ENCODE measurements at places on chromosomes 6 and 20.

- no peak for DNase-seq
Observed at GRCh38 chr6:41442800-41443501, 103.2 kb upstream of the FOXP4 start.

DNA sequence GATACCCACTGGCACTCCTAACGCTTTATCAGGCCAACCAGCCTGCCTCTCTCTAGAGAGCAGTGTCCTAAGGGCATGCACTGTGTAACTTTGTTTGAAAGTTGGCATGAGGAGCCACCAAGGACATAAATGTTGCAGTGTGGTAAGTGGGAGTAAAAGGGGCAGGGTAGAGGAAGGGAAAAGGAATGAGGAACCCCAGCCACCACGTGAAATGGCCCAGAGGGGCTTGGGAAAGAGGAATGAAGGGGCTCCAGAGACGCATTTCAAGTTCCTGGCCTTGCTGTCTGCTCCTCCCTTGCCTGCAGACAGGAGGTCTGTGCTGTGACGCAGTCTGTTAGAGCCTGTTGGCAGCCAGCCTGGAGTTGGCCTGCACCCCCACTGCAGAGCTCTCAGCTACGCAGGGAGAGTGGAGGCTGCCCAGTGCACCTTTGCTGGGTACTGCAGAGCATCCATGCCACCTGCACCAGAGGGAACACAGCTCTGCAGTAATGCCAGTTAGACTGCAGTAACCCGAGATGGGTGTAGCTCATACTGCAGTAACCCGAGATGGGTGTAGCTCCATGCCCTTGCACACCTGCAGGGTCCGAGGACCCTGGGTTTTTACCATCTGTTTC is 86.8 kb upstream of the SNAP25 start:
- DNase-seq, result no peak

GRCh38 chr20:62856931-62857619 is 4.5 kb downstream of the TCFL5 start:
- no peak for DNase-seq

DNA sequence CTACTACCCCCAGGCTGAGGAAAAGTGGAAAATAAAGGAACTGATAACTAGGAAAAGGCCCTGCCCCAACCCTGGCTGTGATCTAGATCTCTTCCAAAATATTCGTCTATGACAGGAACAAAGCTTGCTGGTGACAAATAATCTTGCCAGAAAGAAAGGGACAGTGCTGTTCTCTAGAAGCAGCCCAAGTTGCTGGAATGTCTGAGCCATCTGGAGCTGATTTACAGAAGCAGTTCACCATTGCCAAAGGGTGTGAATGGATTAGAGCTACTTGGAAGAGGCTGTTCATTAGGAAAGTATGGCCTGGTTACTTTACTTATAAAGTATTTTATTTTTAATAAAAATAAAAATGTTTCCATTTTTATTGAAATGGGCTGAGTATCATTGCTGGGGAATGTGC is 146.3 kb downstream of the EPM2A start:
- DNase-seq, result no peak

DNA sequence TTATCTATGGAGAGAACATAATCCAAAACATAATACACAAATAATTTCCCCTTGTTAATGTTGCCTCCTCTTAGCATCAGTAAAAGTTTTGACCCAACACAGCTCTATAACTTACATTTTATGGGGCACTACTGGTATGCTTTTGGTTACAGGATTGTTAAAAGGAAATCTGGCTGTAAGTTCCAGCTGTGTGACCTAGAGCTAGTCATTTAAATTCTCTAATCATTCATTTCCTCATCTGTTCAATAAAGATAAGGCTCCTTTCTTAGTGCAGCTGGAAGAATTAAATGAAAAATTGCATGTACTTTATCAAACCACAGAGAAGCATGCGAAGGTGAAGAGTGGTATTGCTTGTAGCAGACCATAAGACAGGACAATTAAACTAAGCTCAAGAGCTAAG is 4.6 kb downstream of the SLC17A2 start:
- no peak for DNase-seq

DNA sequence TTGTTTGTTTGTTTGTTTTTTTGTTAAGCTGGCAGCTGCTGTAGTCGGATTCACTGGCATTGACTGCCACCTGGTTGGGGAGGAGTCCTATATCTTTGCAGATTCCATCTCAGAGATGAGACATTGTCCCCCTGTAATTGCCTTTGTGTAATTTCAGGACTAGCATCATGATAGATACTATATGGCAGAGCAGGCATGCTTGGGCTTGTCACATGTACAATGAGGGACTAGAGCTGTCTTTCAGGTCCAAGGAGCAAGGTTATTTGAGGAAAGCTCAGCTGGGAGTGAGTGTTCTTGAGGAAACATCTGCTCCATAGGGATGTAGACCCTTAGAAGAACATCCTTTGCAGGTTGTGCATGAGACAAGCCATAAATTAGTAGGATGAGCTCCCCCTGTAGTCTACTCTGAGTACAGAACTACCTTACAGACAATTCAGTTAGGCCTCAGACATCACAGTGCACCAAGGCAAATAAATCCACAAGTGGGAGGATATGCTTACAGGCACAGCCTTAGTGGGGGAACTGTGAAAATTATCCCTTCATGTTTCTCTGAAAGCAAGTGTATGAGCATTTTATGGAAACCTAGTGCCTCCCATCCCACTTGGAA is 62.1 kb downstream of the BMP2 start:
- DNase-seq, result no peak

DNA sequence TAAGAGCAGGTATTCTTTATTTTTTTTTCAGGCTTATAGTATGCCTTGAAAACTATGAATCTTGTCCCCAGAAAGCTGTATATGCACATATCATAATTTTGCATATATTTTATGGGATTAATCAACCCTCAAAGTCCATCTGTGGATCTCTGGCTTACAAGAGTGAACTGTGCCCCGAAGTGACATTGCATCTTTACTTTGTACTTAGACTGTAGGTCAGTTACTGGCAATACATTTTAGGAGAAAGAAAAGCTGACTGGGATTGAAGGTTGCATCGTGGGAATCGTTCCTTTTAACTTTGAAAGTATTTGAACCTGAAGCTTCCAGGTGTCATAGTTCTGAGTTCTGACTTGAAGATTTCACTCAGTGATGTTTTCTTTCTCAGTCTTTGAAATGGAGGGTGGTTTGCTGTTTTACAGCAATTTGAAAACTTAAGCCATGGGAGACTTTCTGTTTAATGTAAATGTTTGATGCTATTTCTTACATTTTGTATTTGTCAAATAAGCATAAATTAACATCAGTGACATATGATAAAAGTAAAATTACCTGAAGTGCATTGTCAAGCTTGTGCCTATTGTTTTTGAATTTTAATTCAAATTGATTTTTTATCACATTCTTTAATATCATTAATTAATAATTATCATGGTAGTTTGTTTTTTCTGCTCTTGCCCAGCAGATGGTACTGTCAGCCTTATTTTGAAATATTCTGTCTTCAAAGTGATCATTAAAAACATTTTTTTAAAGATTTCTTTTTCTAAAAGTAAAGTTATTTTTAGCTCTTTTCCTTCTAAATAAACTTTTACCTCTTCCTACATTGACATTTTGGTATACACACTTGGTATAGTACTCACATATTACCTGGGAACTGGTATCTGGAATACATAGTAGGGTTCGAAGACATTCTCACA is 29.0 kb downstream of the L3MBTL3 start:
- DNase-seq, result no peak

DNA sequence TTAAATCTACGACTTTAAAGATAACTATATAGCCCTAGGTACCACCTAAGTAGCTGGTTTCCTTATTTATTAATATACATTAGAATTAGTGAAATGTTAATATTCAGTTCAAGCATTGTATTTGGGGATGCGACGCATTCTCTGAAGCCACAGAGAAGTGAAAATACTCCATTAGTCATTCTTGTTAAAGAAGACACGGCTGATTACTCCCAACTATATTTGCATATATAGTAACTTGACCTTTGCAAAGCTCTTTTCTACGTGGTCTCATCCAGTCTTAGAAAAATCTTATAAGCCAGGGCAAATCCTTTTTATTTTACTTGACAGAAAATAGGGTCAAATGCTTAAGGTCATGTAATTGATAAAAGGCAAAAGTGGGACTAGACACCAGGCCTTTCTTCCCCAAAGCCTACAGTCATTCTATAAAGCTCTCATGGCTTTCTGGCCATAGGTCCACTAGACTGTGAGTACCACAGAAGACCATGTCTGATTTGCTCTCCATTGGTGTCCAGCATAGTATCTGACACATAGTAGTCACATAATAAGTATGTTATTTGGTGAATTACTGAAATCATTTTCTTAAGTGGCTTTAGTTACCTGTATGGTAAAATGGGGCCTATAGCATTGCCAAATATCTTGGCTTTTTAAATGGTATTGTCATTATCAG is 11.3 kb downstream of the ZHX3 start:
- no peak for DNase-seq

GRCh38 chr6:154868143-154868594 is 126.9 kb upstream of the TIAM2 start:
- no peak for DNase-seq

DNA sequence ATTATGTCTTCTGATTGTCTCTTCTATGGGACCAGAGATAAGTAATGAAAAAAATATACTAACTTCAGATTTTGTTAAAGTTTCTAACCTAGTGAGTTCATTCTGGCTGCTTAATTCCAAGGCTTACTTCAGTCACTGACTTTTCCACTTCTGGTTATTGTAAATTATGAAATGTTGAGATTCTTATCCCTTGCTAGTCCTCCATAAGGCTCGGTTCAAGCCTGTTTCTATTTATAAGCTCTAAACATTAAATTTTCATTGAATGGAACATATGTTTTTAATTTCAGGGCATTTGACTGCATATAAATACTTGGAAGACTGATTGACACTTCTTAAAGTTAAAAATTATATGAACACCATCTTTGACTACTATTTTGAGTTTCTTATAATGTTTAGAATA is 23.6 kb upstream of the NKAIN2 start:
- DNase-seq, result no peak

- DNase-seq, result no peak
Observed at GRCh38 chr6:52566201-52566600, 10.7 kb downstream of the TRAM2 start.

DNA sequence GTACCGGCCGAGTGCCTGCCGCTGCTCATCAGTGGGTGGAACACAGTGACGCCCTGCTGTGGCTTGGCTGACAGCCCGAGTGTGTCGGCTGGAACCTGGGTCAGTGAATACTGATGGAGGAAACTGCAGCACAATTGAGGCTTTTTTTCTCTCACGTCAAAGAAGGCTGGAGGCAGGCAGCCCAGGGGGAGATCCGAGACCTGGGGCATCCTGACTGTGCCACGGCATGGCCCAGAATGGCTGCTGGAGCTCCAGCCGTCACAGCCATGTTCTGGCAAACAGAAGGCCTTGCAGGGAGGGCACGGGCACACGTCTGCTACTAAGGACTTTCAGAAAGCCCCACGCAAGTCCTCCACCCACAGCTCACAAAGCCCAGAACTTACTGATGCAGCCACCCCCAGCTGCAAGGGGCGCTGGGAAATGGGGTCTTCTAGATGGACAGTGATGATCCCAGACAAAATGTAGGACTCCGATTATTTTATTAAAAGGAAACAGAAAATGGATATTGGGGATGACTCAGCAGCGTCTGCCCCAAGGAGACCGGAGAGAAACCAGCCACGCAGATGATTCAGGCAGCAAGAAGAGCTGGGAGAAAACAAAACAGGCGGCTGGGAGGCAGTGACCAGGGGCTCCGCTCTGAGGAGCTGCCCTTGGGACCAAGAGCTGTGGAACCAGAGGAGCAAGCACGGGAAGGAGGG is 140.0 kb downstream of the TAF4 start:
- no peak for DNase-seq

- DNase-seq, result no peak
Observed at GRCh38 chr6:15026832-15027231, 219.0 kb upstream of the JARID2 start.

DNA sequence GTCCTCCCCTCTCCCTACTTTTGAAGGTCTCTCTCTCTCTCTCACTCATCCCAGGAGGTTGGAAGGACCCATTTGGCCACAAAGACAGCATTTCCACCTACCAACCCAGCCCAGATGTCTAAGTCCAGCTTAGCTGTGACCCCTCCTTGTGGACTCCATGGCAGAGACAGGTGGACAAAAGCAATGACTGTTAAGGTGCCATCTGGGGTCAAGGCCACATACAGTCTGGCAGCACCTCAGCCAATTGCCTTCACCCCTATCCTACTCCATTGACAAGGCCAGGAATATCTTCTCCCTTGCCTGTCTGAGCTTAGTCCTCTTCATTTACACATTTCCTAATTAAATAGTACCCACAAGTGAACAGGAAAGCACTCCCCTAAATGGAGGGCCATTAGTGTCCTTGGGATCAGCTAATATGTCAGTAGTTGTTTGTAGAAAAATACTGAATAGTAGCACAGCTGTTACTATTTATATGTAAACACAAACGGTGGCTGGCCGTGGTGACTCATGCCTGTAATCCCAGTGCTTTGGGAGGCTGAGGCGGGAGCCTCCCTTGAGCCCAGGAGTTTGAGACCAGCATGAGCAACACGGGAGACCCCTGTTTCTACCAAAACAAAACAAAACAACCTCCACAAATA is 28.8 kb downstream of the GCM1 start:
- no peak for DNase-seq

DNA sequence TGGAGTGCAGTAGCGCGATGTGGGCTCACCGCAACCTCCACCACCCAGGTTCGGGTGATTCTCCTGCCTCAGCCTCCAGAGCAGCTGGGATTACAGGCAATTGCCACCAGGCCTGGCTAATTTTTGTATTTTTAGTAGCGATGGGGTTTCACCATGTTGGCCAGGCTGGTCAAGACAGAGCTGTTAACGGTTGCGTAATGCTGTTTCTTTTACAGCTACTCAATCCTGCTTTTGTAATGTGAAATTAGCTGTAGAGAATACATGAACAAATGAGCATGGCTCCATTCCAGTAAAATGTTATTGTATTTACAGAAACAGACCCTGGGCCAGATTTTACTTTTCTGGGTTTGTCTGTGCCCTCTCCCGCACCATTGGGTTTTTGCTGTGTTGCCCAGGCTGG is 1.9 kb downstream of the PNLDC1 start:
- no peak for DNase-seq

- no peak for DNase-seq
Observed at GRCh38 chr6:33843131-33844121, 39.6 kb upstream of the MLN start.

- no peak for DNase-seq
Observed at GRCh38 chr20:62778058-62778457, 18.2 kb upstream of the MRGBP start.

DNA sequence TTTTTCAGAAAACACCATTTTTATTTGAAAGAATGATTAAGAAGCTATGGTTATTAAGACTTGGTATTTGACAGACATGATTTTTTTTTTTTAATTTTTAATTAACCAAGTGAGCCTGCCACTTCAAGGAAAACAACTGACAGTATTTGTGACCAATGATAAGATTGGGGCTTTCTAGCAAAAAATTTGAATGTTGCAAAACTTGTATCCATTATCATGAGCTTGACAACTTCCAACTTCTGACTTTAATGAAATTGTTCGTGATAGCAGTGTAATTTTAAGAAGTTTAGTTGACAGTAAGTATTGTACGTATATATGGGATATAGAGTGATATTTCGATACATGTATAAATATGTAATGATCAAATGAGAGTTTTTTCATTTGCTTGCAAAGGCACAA is 21.6 kb upstream of the POM121L2 start:
- no peak for DNase-seq

- DNase-seq, result no peak
Observed at GRCh38 chr6:128567029-128567428, 46.6 kb upstream of the PTPRK start.

- no peak for DNase-seq
Observed at GRCh38 chr6:15252195-15252594, 6.3 kb downstream of the JARID2 start.

- DNase-seq, result no peak
Observed at GRCh38 chr6:110703010-110703905, 112.0 kb downstream of the CDK19 start.

- DNase-seq, result no peak
Observed at GRCh38 chr6:149783551-149783950, 34.0 kb downstream of the PCMT1 start.
